ENCODE measurements at places on chromosomes 12 and 14.

- DNase-seq, result no peak
Measured at GRCh38 chr12:20395791-20396550, 27.6 kb downstream of the PDE3A start.

- DNase-seq, result no peak
Measured at GRCh38 chr12:130959632-130960031, 5.9 kb downstream of the ADGRD1 start.

DNA sequence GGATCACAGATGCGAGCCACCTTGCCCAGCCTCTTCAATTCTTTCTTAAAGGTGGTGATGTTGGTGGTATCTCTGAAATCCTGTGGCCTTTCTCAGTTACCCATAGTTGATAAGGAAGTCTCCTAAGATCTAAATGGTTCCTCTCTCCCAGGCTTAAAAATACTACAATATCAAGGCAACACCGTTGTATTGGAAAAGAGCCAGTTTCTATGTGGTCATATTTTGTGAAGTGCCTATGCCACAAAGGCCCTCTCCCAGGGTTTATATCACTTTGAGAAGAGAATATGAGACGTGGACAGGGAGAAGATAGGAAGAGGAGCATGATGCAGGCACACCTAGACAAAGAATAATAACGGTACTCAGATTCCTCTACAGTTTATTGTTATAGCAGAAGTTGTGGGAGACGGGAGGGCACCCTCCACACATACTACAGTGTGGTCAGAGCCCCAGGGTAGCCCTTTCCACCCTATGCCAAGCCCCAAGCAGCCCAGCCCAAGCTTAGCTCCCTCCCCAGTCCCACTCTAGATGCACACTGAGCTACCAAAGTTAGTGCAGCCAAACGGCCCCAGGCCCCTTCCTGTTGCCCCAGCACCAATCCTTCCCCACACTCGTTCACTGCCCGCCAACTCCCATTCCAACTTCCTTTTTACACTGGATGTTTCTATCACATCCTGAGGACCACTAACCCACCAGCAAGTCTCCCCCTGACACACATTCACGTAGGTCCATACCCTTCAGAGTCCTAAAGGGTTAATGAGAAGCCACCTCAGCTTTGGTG lies 8.3 kb downstream of the NDRG2 start:
- no peak for DNase-seq

DNA sequence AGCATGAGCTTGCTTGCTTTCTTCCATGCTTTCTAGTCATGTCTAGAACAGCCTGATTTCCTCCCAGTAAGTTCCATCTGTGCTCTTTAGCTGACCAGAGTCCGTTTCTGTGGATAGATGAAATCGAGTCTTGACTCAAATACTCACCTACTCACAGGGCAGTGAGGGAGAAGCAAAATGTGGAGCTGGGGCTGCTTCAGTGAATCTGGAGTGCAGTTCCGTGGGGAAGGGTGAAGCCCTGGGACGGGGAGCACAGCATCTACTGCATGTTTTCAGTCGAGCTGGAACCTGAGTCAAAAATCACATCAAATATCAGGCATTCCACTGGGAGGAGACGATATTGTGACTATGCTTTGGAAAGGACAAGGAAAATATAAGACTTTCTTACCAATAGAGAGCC lies 70.3 kb upstream of the PRMT8 start:
- DNase-seq, result no peak

DNA sequence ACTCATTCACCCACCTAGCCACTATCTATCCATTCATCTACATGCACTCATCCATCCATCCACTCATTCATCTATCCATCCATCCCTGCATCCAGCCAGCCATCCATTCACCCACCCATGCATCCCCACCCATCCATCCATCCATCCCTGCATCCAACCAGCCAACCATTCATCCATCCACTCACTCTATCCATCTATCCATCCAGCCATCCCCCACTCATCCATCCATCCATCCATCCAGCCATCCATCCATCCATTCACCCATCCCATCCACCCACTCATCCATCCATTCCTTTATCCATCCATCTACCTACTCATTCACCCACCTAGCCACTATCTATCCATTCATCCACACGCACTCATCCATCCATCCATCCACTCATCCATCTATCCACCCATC lies 73.1 kb downstream of the NOC4L start:
- no peak for DNase-seq

DNA sequence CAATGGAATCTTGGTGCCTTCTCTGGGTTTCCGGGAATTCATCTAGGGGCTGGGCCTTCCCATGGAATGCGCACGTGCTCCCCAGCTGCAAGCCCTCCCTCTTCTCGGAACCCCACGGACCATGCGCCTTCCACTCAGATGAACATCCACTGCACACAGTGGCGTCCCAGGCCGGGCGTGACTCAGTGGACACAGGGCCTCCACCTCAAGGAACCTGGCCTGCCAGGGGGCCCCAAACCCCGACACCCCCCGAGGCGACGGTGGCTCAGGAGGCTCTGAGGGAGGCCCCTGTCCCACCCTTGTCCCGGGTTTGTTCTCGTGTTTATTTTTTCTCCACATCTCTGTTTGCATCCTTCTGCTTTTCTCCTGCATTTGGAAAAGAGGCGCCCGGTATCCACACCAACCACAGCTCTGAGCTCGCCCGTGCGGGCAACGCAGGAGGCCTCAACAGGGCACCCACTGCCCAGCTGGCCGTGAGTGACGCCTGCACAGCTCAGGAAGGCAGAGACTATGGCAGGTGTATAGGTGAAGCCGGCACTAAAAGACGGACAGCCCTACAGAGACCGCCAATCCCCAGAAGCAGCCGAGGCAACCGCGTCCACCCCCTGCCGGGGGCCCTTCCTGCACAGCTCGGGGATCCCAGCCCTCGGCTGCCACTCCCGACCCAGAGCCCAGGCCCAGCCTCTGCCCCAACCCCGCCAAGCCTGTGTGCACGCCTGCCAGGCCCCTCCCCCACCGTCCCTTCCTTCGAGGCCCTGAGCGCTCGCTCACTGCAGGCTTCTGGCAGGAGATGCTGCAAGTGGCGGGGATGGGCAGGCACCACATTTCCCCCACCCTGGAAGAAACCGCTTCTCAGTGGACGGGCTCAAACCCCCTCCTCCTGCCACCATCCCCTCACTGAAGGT lies 23.8 kb upstream of the GALNT9 start:
- no peak for DNase-seq

DNA sequence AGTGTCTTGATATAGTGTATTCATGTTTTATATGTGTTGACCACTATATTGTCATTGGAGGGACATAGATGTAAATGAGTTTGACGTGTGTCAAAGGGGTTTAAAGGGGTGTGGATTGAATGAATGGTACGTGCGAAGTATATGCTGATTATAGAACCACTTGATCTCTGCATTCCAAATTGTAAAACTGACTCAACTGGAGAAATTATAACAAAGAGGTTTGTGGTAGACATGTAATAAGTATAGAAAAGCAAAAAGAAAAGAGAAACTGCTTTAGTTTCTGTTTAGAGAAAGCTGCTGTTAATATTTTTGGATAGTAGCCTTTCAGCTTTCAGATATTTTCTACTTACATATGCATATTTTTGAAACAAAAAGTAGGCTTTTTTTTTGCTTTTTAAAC lies 8.9 kb upstream of the MYRFL start:
- DNase-seq, result no peak

GRCh38 chr14:74474376-74474775 lies 18.7 kb downstream of the NPC2 start:
- DNase-seq, result no peak

GRCh38 chr12:64618953-64619590 lies 8.8 kb downstream of the RASSF3 start:
- DNase-seq, result peak; percentile 37

GRCh38 chr14:33363682-33364081 lies 425.0 kb downstream of the NPAS3 start:
- no peak for DNase-seq

DNA sequence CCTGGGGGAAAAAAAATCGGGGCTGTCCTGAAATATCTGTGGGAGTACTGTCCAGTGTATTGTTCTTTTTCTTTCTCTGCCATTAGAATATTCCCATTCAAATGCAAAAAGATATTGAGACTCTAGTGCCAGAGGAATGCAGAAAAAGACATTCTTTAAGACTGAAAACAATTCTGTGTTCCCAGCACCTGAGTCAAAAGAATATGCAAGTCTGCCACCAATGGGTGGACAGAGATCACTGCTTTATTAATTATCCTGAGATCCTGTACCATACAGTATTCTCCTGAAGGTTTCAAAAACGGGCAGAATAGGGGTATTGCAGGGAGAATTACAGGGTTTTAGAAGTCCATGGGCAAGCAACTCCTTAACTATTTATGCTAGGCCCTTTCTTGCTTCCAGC lies 361.8 kb downstream of the C12orf50 start:
- DNase-seq, result no peak

DNA sequence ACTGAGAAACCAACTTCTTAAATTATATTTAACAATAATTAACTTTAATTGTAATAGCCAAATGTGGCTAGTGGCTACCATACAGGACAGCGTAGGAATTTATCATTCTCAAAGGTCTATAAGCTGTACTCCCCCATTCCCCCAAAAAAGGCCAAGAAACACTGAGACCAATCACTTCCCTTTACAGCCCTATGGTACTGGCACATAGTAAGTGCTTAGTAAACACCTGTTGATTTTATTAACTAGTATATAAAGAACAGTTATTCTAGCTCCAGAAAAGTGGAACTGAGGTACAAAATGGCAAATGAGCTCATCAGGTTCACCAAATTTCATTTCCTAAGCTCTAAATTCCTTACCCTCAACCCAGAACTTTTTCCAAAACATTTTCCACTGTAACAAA lies 6.1 kb upstream of the SRSF9 start:
- no peak for DNase-seq

GRCh38 chr12:58138424-58138823 lies 197.1 kb downstream of the ATP23 start:
- no peak for DNase-seq

- no peak for DNase-seq
Measured at GRCh38 chr14:58560208-58560607, 77.6 kb upstream of the DACT1 start.

- no peak for DNase-seq
Measured at GRCh38 chr14:36243183-36243582, 66.7 kb upstream of the PTCSC3 start.

- DNase-seq, result no peak
Measured at GRCh38 chr12:57515934-57516541, 4.3 kb downstream of the DDIT3 start.

DNA sequence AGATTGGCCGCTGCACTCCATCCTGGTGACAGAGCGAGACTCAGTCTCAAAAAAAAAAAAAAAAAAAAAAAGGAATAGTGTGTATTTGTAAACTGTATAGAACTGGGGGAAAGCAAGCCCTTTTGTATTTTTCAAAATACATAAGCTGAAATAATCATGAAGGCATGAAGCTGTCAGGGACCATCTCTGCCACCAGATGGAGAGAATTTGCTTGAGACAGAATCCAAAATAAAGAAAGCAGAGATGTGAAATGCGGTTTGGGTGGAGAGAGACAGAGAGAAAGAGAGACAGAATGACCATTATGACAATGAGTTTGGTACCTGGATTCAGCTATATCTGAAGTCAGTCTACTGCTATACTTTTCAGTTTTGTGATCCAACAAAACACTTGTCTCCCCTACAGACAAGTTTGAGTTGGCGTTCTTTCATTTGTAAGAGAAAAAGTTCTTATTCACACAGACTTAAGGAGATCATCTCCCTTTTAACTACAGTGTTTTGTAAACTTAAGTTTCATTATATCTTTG lies 155.7 kb upstream of the LRIG3 start:
- no peak for DNase-seq

GRCh38 chr12:108622421-108622820 lies 11.3 kb downstream of the SELPLG start:
- no peak for DNase-seq

- DNase-seq, result no peak
Measured at GRCh38 chr14:60865378-60866127, 115.3 kb downstream of the TRMT5 start.

GRCh38 chr14:61472801-61473376 lies 151.5 kb downstream of the PRKCH start:
- no peak for DNase-seq

GRCh38 chr12:27619308-27619707 lies 76.9 kb upstream of the REP15 start:
- peak; percentile 73 for DNase-seq

DNA sequence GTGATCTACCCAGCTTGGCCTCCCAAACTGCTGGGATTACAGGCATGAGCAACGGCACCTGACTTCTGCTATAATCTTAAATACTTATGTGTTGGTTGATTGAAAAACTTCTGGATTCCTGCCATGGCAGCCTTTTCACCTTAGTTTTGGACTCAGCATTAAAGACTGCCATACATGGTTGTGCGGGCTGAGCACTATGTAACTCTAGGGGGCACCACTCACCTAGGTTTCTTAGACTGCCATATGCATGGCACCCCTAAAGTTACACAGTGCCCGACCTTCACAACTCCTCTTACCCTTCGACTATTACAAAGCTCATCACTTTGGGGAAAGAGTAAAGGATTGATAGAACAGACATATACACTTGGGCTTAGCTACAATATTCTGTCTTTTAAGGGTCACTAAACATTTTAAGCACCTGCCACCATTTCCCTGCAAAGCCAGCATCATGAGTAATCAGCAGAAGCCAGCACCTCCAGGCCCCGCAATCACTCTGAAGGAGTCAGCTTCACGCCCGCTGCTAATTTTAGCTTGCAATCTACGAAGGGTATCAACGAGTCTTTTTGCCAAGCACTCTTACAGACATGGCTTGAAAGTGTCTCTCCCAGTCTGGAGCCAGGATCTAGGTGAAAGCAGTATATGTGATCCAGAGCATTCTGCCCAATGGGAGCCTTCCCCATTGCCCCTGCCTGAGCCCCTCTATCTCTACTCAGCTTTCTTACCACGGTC lies 59.8 kb downstream of the SUDS3 start:
- no peak for DNase-seq

- DNase-seq, result no peak
Measured at GRCh38 chr12:110647631-110648040, 33.7 kb downstream of the TCTN1 start.

- DNase-seq, result no peak
Measured at GRCh38 chr12:95756362-95756761, 34.2 kb downstream of the NTN4 start.

DNA sequence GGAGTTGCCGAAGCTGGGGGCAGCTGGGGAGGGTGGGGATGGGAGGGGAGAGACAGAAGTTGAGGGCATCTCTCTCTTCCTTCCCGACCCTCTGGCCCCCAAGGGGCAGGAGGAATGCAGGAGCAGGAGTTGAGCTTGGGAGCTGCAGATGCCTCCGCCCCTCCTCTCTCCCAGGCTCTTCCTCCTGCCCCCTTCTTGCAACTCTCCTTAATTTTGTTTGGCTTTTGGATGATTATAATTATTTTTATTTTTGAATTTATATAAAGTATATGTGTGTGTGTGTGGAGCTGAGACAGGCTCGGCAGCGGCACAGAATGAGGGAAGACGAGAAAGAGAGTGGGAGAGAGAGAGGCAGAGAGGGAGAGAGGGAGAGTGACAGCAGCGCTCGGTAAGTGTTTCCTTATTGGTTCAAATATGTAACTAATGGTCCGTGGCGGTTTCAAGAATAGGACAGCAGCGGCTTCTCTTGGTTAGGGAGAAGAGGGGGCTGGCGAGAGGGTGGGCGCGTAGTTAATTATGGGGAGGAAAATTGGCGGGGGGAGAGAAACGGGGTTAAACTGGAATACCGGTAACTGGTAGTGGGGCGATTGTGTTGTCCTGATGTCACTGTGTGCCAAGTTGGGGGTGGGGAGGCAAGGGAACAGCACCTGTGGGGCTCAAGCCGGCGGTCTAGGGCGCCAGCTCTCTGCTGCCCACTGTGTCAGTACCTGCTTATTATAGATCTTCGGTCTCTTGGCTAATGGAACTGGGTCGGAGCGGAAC lies 8.4 kb downstream of the HOXC8 start:
- no peak for DNase-seq

Data from AG09309 (cell line).